ENCODE measurements at places on chromosomes 5 and 9.

DNA sequence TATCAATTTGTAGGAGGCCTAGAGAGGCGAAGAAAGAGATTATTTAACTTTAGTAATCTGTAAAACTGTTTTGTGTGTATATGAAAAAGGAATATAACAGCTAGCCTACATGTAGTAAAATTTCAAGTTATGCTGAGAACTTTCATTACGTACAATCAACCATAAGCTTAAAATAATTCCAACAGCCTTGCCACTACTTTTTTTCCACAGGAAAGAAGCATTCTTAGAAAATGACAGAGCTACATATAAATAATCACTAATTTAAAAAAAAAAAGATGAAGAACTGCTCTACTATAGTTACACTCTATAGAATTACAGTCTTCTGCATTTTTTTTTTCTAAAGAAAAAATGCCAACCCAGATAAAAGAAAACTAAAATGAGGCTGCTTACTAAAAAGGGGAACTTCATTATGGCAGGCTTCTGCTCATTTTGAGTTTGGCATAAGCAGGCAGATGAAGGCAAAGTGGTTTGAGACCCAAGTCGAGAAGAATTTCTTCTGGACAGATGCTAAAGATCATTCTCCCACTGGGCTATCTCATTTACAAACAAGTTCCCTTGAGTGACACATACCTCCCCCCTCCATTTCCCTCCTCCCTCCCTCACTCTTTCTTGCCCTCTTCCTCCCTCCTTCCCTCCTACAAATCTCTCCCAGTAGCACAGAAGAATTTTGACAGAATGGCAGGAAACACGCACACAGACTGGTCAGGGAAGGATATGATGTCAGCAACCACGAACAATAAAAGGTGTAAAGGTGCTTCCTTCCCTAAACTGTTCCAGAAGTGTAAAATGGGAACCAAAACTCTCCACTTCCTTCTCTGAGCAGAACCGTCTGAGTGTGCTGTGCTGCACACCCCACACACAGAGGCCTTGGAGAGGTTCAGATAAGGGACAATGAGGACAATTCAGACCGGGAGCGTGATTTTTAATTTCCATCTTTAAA, 56.1 kb downstream of the MEF2C start:
- peak; percentile 58 for DNase-seq

DNA sequence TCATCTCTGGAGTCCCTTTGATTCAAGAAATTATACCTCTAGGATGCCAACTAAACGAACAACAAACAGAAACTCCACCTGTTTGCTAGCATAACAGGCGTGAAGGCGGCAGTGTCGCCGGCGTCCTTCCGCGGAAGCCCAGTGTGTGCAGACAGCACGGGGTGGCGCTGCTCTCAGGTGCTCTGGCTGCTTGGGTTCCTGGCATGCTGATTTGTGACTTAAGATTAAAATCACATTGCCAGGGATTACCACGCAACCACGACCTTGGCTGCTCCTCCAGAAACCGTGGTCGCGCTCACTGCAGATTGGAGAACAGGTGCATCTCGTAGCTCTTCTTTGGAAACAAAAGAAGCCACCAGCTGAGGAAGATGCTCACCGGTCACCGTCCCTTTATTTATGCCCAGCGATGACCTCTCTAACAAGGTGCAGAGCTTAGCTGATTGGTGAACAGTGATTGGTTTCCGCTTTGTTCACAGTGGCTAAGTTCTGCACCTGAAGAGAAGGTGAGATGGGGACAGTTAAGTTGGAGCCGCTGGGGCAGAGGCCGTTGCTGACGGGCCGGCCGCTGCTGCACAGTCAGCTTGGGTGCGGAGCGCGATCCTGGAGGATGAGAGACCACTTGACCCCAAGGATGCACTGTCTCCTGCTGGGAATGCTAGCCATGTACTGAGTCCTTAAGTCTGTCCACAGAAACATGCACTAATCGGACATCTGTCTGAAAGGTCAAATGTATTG, 232.3 kb downstream of the FANCC start:
- no peak for DNase-seq

DNA sequence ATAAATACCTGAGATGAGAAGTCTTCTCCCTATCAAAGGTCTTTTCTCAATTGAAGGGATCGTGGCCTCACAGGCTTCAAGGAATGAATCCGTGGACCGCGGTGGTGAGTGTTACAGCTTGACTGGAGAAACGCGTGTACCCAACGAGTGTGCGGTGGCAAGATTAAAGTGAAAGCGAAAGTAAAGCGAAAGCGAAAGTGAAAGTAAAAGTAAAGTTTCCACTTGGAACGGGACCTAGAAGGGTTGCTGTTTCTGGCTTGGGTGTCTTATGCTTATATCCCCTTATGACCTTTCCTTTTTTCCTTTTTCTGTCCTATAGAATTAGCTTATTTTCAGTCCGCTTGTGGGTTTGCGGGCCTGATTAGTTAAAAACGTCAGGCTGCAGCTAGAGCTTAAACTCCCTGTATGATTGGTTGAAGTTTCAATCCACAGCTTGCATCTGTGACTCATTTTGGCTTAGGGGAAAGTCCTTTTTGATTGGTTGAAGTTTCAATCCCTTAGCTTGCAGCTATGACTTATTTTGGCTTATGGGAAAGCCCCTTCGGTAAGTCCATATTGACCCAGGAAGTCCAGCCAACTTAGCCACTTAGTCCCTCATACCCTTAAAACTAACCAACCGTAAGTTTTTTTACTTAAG, 924.3 kb upstream of the CDH10 start:
- no peak for DNase-seq

DNA sequence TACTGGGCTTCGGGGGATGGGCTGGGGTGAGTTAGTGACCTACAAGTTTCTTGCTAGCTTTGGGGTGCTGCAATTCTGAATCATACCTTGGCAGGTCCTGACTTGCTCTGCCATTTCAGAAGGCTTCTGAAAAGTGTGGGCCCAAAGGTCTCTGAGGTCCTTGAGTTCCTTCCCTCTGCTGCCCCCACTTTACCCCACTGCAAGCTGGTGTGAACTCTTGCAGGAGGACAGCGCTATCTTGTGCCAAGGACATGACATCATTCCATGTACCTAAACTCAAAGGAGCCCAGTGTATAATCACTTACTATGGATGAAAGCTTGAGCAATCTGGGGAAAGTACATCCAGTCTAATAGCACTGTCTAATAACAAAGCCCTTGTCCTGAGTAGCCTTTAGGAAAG, 157.4 kb downstream of the RMI1 start:
- DNase-seq, result no peak

- no peak for DNase-seq
Observed at GRCh38 chr9:87223392-87224246, 274.0 kb upstream of the DAPK1 start.

GRCh38 chr5:958701-959571, 49.7 kb upstream of the NKD2 start:
- no peak for DNase-seq

DNA sequence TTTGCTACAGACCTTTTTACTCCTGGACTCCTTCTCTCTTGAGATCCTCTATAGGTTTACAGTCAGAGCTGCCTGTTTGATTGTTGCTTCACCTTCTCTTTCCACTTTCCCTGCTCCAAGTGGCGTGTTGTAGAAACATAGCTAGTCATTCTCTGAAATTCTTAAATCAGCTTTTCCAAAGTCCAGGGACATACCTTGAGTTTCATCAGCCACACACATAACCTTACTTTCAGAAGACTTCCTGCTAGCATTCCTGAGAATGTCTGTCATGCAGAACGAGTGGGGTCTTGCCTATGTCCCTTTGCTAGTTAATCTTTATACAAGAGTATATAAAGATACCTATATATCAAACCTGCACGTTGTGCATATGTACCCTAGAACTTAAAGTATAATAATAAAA, 230.3 kb upstream of the ZNF462 start:
- no peak for DNase-seq

- no peak for DNase-seq
Observed at GRCh38 chr9:76292658-76293057, 101.6 kb downstream of the RFK start.

- no peak for DNase-seq
Observed at GRCh38 chr5:159101685-159102084, 2.0 kb upstream of the EBF1 start.

- no peak for DNase-seq
Observed at GRCh38 chr9:128169492-128169891, 9.4 kb downstream of the BBLN start.

DNA sequence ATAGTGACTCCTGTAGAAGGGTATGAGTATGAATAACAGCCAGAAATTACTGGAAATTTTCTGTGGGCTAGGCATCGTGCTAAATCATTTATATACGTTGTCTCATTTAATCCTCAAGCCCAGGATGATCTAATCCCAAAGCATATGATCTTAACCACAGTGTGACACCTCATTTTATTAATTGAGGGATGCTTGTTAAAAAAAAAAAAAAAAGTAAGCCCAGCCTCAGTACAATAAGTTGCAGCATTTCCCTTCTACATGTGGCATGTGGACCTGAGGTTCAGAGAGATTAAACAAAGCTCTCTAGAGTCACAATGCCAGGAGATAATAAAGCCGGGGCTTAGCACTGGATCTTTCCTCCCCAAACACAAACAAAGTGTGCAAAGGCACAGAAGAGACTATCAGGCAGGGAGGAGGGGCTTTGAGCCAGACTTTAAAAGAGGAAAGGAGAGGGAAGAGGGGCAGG, 49.5 kb downstream of the KLF4 start:
- no peak for DNase-seq

DNA sequence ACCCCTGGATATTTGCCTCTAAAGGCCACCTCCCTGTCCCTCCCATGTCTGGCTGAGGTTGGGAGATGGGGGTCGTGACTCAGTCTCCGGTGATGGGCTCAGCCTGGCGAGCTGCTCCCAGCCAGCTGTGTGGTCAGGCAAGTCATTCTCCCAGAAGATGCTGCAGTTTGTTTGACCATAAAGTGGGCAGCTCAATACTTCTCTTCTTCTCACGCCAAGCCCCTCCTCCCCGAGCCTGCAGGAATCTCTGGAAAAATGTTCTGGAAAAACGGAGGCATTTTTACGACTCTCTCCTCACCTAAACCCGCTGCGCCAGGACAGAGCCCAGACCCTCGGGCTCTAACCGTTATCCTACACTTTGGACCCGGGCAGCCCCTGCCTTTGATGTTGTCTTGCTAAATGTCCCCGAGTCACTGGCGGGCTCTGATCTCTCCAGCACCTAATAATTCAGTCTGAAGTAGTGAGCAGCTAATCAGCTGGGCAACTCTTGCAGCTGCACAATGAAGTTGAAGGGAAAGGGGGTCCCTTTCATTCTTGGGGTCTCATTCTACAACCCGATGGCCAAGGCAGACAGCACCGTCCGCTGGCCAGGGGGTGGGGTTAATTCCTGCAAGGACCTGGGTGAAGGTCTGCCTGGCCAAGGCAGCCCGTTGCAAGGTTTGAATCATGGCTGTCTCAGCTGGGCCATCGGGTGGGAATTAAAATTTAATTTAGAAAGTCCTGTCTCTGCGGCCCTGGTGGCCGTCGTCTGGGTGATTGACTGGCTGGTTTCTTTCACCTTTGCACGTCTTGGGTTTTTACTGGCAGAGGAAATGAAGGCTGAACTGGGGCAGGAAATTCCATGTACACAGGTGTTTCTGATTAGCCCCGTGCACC, 12.3 kb downstream of the DCANP1 start:
- no peak for DNase-seq

GRCh38 chr9:99385215-99385614, 163.1 kb downstream of the SEC61B start:
- no peak for DNase-seq

DNA sequence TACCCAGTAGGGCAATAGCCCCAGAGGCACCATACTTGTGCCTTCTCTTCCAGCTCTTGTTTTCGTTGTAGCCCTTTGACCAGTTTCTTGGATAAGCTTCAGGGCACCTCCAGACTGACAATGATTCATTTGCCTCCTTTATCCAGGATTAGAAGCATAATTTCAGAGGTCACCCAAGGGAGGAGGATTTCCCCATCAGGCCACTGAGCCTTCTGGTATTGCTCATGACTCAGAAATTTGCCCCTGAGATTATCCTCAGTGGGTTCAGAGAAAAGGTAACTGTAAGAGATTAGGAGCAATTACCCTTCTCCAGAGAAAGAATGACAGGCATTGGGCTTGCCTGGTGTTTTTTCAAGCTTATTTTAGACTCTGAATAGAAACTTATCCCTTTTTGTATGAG, 147.9 kb downstream of the MSX2 start:
- DNase-seq, result no peak

GRCh38 chr5:53403758-53404157, 76.7 kb upstream of the FST start:
- DNase-seq, result no peak

DNA sequence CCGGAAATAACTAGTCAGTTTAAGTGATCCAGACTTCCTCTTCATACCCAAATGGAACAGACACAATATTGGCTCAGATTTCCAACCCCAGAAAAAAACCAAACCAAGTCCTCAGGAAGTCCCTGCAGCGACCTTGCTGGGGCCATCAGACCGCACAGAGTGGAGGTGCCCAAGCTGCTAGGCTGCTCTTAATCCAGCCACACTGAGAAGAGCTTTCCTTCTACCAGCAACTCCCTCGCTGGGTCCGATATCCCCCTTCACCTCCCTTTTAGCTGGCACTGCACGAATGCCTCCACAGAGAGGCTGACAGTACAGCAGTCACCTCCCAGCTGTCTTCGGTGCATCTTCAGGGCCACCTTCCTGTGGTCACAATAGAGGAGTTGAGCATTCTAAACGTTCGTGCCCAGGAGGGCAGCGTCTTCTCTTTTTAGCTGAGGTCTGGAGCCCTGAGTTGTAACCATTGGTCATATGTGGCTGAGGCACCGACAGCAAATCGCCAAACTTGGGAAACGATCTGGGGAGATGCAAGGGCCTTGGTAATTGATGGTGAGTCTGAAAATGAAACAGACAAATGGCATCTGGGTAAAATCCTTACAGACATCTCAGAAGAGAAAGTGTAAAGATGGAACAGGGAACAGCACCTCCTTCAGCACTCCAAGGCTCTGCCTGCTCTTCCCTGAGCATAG, 5.7 kb downstream of the NAIF1 start:
- no peak for DNase-seq

- DNase-seq, result no peak
Observed at GRCh38 chr5:55594671-55595070, 59.9 kb upstream of the PLPP1 start.

- no peak for DNase-seq
Observed at GRCh38 chr5:91503321-91503720, 120.2 kb upstream of the ARRDC3 start.

DNA sequence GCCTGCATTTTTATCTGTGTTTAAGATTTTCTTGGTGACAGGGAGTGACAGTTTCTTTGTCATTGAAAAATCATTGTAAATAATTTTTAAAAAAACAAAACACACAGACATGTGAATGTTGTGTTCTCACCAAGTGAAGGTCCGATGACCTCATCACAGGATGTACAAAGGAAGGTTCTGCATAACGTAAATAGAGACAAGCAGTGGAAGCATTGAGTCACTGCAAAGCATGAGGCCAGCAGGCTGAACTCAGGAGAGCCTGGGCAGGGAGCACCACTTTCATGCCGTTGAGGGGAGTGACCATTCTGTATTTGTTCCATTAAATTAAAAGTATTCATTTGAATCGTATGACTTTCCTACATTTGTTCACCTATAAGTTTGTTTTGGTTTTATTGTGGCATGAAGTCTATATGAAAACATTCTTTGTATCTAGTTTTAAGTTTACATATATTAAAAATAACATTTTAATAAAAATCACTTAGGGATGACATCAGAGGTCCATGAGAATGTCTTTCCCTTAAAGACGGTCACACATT, 70.4 kb upstream of the TLE1 start:
- no peak for DNase-seq

- DNase-seq, result no peak
Observed at GRCh38 chr5:110475529-110475928, 250.9 kb downstream of the TMEM232 start.

GRCh38 chr9:106928350-106928749, 65.4 kb downstream of the ZNF462 start:
- DNase-seq, result no peak

Data from memory B cell (primary cell).